Activated naive CD4-positive, alpha-beta T cell treated with anti-CD3 and anti-CD28 coated beads, Interleukin-2, amount 50 U/mL, for 16 hours (primary cell): ENCODE measurements at places on chromosomes 6 and 20.

DNA sequence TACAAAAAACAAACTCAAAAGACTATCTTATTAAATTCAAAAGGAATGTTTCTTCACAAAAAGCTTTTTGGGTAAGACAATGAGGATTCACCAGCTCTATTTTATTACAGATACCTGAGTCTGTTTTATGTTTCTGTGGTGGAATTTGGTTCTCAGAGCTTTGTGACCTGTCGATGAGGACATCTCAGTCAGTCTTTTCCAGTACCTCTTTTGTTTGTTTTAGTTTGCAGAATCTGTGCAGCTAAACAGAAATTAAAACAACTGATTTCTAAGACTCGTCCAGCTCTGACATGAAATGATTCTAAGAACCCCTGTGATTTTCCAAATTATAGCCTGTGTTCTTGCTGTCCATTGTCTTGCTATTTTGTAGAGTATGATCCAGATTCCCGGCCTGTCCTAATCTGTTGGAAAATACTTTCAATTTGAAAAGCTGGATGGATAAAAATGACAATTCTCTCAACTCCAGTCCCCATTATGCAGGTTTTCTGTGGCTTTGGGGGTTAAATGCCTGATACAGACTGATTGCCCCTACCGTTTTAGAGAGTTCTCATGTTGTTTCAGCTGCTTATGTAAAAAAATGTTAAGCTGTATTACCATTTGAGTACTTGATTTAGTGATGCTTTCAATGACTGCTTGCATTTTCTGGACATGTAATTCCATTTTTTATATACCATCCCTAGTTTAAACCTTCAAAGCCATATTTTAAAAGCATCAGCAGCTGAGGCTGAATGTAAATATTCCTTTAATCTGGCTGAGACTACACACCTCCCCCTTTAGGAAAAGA, 94.2 kb upstream of the TAB2 start:
- no peak for DNase-seq

- no peak for DNase-seq
These were observed 238.5 kb upstream of the RAB32 start for GRCh38 chr6:146305092-146305491.

- DNase-seq: no peak
These were observed 22.6 kb upstream of the BTN3A2 start for GRCh38 chr6:26342106-26343004.

- no peak for DNase-seq
These were observed 2.5 kb upstream of the MMP24 start for GRCh38 chr20:35223941-35224340.

- DNase-seq: peak; percentile 62
These were observed 34.2 kb upstream of the MDGA1 start for GRCh38 chr6:37731888-37732287.

DNA sequence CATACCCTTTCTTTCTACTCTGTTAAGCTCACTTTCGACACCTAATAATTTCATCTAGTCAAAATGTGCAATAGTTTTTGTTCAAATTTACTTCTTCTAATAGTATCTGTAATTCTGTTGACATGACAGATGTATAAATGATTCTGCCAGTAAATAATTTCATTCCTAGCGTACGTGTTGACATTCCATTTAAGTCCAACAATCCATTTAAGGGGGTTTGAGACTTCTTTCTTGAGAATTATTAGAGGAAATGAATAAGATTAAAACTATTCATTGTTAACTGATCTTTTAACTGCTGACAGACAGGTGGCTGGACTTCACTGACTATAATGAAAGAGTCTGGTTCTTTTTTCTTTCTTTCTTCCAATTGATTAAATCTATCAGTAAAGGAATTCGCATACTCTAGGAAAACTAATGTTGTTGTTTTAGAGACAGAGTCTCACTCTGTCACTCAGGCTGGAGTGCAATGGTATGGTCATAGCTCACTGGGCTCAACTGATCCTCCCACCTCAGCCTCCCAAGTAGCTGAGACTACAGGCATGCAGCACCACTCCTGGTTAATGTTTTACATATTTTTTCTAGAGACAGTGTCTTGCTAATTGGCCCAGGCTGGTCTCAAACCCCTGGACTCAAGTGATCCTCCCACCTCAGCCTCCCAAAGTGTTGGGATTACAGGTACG, 55.9 kb downstream of the MAP3K5 start:
- DNase-seq: no peak

DNA sequence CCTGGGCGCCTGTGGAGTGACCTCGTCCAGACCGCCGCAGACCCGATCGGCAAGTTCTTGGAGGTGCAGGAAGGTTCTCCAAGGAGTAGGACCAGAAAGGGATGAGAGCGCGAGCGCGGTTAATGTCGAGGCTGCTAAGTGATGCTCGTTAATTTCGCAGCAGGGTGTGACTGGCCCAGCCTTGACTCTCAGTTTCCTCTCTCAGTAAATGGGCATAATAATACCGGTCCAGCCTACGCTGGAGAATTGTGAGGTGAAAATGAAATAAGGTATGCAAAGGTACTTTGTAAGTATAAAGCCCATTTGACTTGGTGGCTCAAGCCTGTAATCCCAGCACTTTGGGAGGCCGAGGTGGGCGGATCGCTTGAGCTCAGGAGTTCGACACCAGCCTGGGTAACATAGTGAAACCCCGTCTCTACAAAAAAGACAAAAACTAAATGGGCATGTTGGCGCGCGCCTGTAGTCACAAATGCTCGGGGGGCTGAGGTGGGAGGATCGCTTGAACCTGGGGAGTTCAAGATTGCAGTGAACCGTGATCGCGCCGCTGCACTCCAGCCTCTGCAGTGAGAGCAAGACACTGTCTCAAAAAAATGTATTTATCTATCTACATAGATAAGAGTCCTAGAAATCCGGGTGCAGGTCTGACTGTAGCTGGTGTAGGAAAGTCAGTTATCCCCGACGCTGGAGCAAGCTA, 634 bp upstream of the BTBD9 start:
- DNase-seq: peak; percentile 11

DNA sequence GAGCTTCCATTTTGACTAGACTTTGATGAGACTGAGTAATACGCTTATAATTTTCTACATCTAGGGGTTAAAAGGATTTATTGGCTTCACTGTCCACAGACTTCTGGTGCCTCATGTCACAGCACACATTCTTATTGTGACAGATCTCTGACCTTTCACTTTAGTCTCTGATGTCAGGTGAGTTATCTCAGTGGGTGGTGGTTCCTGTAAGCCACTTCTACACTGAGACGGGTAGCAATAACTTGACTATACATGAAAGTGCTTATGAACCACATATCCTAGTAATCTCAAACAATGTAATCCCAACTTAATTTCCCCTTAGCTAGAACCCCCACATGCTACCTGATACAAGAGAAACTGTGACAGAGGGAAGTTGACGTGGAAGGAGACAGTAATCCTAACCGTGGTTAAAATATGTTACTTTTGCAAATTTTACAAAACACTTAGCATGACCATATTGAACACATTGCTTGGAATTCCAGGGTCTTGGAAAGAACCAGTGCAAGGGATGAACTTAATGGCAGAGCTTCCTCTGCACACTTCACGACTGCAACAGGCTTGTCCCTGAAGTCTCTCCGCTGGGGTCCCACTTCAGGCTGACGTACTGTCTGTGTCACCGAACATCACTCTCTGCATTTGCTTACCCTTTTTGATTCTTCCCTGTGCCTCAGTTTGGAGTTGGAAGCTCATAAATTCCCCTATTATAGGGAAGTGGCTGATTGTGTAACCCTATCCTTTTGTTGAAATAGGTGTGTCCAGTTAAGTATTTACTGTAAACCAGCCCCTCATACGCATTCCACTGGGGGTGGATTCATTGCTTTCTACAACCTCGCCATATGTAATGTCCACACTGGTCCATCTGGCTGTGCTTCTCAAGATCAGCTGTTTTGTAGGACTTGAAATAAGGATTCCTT, 6.4 kb upstream of the TRIM40 start:
- DNase-seq: no peak

- no peak for DNase-seq
These were observed 61.4 kb upstream of the NT5E start for GRCh38 chr6:85388531-85388930.

DNA sequence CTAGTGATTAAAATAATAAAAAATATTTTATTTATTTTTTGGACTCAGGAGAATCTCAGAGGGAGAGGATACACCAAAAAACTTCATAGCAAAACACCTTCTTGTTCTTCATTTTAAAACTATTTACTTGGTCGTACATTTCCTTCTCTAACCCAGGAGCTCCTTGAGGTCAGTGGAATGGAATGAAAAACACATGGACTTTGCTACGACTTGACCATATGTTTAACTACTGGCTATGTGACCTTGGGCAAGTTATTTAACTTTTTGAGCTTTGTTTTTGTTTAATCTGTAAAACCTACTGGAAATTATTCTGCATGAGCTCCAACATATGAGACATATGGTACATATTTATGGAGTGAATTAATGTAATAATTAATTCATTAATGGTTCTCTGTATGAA, 1005.5 kb upstream of the CITED2 start:
- no peak for DNase-seq

- no peak for DNase-seq
These were observed 33.7 kb downstream of the PKIG start for GRCh38 chr20:44615876-44616603.

- DNase-seq: no peak
These were observed 15.3 kb upstream of the ZBTB9 start for GRCh38 chr6:33438978-33439594.

GRCh38 chr20:56833427-56833826, 204.3 kb downstream of the TFAP2C start:
- no peak for DNase-seq
